HS-27A (cell line): ENCODE measurements at places on chromosomes 3 and 15.

DNA sequence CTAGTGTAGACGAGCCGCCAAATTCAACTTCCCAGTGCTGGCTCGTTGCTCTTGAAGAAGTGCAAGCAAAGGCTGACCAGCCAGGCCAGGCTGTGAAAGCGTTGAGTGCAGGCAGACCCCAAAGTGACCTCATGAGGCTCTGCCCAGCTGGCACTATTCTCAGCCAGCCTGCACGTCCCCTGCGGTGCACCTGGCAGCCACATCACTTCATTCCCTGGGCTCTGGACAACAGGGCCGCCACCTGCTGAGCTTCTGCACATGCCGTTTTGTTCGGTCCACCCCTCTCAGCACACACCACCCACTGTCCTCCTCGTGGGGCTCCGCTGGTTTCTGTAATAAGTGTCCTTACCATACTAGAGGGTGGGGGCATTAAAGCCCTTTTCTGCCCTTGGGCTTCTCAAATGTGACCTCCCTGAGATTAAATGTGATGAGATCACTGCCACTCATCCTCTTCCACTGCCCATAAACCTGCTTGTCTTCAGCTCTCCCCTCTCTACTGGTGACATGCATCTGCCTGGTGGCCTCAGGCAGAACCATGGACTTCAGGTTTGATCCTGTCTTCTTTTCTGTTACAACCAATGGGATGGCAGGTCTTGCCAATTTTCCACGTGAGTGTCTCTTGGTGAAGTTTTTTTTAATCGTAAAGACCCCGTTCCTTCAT is 6.1 kb downstream of the RASGRF1 start:
- no peak for DNase-seq

GRCh38 chr15:41659855-41660234 is 360 bp upstream of the MGA start:
- no peak for DNase-seq

- no peak for DNase-seq
These were observed 33.6 kb downstream of the EAF1 start for GRCh38 chr3:15460891-15461531.

- DNase-seq = no peak
These were observed 48.5 kb downstream of the STARD9 start for GRCh38 chr15:42623951-42624350.

GRCh38 chr3:182462152-182462551 is 331.2 kb upstream of the ATP11B start:
- no peak for DNase-seq

- no peak for DNase-seq
These were observed 129.6 kb downstream of the FMN1 start for GRCh38 chr15:33064878-33065277.

DNA sequence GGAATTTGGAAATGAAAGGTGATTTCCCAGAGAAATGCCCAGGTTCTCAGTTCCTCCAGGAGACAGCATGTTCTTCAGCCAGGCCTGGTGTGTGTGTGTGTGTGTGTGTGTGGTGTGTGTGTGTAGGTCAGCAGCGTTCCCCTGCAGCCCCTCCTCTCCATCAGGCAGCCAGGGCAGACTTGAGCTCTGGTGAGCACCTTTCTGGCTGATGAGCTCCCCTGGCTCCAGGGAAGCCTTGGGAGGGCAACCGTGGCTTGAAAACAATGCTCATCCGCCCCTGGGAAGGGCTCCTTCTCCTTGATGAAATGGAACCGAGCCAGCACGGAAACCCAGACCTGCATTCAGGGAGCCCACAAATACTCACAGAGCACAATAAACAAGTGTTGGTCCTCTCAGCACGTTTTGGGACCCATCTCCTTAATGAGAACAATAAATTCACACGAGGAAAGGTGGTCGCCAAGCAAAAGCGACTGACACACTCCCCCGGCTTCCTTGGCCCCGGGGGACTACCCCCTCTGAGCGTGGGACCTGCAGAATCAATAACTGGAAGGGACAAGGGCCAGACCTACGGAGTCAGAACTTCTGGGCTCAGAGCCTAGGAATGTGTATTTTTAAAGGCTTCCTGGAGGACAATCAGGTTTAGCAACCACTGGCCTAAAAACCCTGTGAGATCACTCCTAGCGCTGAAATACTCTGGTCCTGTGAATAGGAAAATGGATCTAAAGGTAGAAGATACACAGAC is 38.6 kb upstream of the HES1 start:
- no peak for DNase-seq

- DNase-seq = peak; percentile 31
These were observed 138.9 kb upstream of the SGO1 start for GRCh38 chr3:20324664-20325478.

GRCh38 chr3:194738254-194739093 is 52.8 kb downstream of the FAM43A start:
- DNase-seq = no peak

GRCh38 chr3:14623569-14624051 is 28.0 kb upstream of the CCDC174 start:
- no peak for DNase-seq

GRCh38 chr15:77895742-77896141 is 181.8 kb downstream of the TBC1D2B start:
- DNase-seq = no peak

- DNase-seq = no peak
These were observed 8.1 kb upstream of the IGDCC3 start for GRCh38 chr15:65385870-65386258.

GRCh38 chr3:177606891-177607290 is 409.6 kb upstream of the TBL1XR1 start:
- no peak for DNase-seq

- DNase-seq = peak; percentile 73
These were observed 176.4 kb upstream of the UBE2E1 start for GRCh38 chr3:23629181-23629894.

DNA sequence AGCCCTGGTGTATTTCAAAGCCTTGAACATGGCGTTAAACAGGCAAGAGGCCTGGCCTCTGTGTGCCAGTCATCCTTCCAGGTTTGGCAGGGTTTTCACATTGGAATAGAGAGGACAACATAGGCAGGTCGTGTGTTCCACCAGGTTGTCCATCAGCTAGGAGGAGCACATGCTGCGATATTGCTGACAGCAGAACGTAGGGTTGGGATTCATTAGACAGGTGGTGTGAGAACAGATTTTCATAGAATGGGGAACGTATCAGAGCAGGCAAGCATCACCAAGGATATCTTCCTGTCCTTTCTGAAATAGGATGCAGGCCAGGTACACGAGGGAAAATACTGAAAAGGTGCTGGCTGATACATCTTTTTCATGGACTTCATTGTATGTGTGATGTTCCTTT is 26.4 kb downstream of the MINAR1 start:
- no peak for DNase-seq

DNA sequence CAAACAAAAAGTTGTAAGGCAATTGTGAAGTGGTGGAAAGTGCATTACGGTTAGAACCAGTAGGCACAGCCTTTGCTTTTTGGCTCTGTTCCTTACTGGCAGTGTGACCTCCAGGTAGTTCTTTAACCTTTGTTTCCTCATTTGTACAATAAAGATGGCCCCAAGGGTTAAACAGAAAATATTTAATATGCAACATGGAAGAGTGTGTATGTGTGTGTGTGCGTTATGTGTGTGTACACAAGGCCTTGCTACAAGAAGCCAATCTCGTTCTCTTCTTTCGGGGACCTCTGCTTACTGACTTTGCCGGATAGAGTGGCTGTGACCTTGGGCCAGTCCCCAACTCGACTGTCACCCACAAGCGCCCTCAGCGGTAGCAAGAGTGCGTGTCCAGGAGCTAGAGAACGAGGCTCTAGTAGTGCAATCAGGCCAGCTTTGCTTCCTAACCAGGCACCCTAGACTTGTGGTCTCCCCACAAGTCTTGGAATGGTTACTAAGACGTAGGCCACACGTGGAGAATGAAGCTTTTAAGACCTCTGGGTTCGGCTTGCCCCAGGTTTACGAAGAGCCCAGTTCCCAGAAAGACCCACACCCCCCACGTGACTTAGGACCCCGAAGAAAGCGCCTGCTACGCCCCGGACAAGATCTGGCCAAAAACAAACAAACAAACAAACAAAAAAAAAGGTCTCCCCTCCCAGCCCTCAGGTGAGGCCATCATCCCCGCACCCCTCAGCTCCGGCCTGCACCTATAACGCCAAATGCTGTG is 593 bp downstream of the CIAO2A start:
- DNase-seq = no peak

GRCh38 chr15:63089260-63090043 is 32.2 kb upstream of the LACTB start:
- peak; percentile 63 for DNase-seq

DNA sequence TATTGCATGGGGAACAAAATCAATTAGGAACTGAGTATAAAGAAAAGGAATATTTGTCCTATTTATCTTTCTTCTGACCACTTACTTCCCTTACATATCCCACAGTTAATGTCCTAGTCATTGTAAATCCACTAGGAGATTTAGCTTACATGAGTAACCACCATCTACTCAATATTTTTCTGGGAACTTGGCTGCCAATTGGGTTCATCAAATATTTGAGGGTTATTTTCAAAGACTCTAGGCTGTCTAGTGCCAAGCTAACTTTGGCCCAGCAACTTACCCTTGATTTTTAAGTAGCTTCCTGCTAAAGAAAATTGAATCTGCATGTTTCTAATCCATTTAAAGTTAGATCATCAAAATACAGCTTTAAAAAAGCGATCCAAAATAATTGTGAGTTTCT is 362.5 kb upstream of the EPHA3 start:
- no peak for DNase-seq

- DNase-seq = no peak
These were observed 151.4 kb upstream of the SEMA6D start for GRCh38 chr15:47565949-47566348.

- DNase-seq = peak; percentile 77
These were observed 165.1 kb upstream of the COL8A1 start for GRCh38 chr3:99473321-99473751.

DNA sequence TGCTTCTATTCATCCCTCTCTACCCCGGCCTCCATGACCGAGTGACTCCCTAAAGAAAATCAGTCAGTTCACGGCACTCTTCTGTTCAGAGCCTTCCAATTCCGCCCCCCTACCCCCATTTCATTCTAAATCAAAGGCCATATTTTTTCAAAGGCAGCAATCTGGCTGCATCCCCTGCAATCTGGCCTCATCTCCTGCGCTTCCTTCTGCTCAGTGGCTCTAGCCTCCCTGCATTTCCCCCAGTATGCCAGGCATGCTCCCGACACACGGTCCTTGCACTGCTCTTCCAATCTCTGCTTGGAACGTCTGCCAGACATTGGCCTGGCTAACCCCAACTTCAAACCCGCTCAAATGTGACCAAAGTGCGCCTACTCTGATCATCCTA is 67.7 kb downstream of the EXOG start:
- no peak for DNase-seq

DNA sequence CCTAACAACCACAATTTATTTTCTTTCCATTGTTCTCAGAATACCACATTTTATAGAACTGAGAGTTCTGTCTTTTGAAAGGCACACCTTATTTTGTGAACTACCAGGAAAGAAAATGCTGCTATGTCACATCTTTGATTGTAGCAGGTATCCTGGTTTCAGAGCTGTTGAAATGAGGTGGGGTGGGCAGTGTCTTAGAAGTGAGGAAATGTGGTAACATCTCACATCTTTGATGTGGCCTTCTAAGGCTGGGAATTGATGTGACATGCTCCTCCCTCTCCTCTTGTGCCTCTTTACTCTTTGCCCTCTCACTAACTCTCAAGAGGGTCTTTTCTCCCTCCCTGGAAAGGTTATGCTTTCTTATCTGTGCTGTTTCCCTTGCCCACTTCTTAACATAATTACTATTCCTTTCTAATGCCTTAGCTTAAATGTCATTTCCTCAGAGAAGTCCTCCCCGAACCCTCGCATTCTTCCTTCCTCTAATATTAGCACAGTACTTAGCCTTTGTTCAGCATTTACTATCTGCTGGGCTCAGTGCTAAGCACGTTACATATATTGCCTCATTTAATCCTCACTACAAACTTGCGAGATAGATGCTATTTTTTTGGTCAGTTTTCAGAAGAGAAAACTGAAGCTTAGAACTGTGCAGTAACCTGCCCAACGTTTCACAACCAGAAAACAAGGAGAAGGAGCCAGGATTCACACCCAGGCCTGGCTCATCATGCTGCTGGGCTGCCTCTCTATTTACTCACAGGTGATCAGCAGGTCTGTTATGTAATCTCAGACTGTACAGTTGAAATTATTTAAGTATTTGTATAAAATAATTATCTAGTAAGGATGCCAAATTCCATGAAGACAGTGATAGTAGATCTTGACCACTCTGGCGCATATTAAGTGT is 24.0 kb upstream of the SPTSSB start:
- DNase-seq = no peak

GRCh38 chr15:38602910-38603670 is 38.5 kb upstream of the RASGRP1 start:
- DNase-seq = no peak

DNA sequence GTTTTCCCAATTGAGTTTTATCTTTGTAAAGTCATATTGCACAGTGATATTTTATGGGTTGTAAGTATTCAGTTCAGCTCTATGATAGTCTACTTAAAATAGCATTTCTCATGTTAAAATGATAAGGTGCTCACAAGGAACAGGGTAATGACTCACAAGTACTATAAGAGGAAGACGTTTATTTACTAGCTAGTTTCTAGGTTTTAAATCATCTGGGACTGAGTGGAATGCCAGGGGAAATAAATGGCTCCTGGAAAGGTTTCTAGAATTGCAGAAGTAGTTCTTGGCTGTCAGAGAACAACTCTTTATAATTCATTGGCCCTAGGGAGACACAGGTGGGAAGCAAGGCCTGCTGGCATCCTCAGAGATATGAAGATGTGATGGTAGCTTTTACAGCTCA is 112.8 kb downstream of the CHDH start:
- DNase-seq = no peak

DNA sequence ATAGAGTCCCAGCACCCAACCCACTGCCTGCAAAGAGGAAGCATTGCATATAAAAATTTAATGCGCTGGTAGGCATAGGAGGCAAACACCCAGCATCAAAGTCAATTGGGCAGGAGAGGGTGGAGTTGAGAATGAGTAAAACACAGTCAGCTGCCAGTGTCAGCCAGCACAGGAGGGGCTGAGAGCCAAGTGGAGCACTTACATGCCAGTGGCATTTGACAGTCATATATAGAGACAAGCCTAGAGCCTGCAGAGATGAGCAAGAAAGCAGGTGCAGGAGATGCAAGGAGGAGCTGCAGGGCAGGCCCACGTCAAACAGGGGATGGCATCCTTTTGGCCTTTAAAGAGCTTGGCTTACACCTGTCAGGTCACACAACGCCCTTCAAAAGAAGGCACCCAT is 27.6 kb upstream of the ZFAND6 start:
- DNase-seq = no peak
